Fibroblast of skin of abdomen (primary cell): ENCODE measurements at places on chromosomes 1 and 21.

DNA sequence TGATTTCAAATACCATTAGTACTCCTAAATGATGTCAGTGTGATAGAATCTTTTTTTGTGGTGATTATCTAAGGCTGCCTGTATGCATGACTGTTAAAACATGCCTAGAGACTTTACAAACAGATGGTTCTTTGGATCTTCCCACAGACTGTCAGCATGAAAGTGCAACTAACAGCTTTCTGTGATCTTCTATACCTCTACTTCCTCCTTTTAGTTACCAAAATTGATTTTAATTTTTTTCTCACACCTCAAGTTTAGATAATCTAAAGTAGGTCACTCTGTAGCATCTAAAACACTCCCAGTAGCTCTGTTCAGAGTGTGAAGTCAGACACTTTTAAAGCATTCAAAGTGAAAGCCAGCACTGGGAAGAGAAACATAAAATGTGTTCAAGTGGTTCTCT lies 534.5 kb downstream of the PTPRC start:
- peak; percentile 52 for DNase-seq

DNA sequence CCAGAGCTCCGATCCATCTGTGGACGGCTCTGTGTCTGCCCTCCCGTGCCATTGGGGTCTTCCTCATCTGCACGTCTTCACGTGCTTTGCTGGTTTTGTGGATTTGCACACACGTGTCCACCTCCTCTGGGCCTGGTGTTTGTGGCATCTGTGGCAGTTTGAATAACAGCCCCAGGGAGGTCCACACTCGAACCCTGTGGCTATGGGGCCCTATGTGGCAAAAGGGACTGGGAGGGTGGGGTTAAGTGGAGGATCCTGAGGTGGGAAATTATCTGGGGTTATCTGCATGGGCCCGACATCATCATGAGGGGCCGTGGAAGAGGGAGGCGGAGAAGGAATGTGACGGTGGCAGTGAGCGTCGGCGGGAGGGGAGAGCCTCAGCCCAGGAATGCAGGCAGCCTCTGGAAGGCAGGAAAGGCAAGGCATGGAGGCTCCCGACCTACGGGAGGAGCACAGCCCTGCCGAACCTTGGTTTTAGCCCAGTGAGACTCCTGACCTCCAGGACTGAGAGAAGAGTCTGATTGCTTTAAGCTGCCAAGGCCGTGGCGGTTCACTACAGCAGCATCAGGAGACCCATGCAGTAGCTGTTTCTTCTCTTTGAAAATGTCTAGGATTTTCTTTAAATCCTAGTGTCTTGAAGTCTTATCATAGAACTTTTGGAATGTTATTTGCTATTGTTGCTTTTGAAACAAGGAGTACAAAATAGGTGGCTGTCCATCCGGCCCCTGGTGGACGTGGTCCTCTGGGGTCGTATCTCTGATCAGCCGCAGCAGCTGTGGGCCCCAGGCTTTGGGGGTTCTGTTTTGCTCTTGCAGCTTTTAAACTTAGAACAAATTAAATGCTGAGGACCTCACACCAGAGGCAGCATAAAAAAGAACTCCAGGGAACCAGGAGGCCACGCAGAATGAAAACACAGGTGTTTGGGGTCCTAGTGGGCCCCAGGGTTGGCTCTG lies 40.0 kb upstream of the LRRC3 start:
- DNase-seq, result no peak

DNA sequence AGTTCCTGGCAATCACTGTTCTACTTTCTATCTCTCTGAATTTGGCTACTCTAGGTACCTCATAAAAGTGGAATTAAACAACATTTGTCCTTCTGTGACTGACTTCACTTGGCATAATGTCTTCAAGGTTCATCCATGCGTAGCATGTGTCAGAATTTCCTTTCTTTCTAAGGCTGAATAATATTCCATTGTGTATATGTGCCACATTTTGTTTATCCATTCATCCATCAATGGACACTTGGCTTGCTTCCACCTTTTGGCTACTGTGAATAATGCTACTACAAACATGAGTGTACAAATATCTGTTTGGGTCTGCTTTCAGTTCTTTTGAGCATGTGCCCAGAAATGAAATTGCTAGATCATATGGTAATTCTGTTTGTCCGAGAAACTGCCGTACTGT lies 14.7 kb downstream of the CACHD1 start:
- no peak for DNase-seq

- DNase-seq, result no peak
Observed at GRCh38 chr1:53166366-53166765, 23.9 kb upstream of the SLC1A7 start.

DNA sequence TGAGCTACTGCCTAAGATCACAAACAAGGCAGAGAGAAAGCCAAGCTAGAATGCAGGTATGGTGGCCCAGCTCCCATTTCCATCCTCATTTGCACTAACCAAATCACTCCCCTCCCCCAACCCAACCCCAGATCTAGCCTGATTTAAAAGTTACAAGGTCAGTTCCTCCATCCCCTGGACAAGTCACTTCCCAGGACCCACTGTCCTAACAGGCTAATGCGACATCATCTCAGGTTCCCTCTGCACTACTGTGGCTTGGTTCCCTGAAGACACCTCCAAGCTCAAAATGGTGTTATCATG lies 2.4 kb downstream of the F11R start:
- DNase-seq, result no peak

DNA sequence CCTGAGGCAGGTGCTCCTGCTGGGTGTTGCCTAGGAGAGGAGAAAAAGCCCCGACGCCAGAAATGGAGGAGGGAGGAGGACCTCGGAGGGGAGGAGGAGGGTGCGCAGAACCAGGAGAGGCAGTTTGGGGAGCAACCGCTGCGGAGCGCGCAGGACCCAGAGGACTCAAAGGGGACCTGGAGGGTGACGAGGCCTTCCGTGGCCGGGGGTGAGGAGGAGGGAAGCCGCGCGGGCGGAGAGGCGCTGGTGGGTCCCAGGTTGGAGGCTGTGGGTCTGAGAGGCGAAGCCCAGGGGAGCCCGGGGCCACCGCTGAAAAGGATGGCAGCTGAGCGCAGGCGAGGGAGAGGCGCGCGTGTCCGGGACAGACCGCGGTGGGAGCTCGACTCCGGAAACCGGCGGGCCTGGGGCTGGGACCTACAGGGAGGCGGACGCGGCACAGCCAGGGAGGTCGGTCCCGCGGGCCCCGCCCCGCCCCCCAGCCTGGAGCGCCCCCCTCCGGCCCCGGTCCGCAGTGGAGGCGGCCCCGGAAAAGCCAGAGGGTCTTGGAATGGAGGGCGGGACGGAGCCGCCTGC lies 15.1 kb downstream of the RNF223 start:
- no peak for DNase-seq

DNA sequence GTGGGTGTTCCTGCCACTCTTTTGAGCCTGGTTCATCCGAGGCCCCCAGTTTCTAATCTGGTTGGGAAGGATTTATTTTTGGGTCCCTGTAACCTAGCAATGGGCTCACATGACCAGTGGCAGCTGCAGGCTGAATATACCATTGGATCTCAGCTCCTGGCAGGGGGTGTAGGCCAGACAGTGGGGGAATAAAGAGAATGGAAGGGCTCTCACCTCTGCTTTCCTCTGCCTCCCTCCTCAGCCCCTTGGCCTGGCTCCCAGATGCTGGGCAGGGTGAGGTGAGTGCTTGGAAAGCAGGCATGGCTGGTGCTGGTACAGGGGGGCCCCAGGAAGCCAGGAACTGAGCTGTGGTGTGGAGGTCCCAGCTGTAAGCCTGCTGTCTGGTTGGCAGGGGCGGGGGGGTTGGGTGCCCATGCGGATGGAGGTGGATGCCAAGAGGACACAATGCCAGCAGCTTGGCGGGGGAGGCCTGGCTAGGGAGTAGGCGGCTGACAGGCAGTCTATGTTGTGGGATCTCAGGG lies 3.6 kb upstream of the GPR61 start:
- no peak for DNase-seq

DNA sequence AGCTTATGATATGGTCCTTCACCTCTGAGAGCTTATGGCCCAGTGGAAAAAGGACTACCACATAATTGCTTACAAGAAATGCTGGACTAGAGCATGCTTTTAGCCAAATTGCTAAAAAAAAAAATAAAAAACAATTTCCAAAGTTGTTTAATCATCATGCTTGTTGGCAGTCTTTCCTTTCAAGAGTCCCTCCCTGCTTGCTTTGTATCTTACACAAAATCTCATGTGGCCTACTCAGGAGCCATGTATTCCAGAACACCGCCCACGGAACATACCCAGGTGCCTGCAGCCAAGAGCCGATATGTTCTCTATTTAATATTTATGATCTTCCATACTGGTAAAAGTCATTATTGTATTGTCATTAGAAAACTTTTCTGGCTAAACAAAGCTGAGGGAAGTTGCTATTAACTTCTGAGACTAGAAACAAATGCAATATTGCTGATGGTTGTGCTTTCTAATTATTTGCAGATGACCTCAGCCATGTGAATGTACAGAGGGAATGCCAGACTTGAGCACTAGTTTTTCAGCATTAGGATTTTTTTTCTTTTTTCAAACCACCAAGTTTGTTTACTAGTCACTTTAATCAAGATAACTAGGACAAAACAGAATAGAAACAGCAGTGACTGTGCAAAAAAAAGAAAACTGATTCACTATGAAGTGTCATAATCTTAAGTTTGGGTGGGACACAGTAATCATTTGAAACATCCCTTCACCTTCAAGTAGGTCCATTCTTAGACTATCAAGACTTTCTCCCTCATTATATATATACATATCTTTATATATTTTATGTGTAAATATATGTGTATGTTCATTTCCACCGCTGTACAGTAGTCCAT lies 129.3 kb upstream of the GORAB start:
- peak; percentile 51 for DNase-seq

GRCh38 chr21:25717491-25718147 lies 17.1 kb downstream of the ATP5PF start:
- peak; percentile 21 for DNase-seq

DNA sequence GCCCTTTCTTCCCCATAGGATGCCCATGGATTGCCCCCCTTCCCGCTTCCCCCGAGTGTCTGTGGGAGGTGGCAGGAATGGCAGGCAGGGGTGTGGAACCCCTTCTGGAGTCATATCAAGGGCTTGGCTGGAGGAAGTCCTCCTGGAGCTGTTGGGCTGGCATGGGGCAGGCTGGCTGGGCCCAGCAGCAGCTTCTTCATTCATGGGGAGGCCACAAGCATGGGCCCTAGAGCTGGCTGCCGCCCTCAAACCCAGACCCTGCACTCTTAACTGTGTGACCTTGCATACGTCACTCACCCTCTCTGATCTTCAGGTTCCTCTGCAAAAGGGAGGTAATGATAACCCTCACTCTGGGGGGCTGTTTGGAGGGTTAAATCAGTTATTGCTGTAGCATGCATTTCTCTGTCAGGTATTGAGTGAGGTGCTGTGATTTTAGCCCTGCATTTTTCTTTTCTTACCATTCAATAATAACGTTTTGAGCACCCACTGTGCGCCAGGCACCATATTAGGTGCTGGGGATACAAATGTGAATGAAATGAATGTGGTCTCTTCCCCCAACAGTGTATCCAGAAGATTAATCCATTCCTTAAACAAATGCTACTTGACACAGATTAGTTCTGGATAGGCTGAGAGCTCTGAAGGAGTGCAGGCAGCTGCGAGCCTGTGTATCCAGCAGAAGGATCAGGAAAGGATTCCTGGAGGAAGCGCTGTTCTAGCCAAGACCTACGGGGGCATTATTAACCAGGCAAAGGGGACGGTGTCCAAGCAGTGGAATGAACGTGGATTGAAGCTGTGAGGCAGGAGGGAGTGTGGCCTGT lies 9.3 kb downstream of the PCSK9 start:
- no peak for DNase-seq

DNA sequence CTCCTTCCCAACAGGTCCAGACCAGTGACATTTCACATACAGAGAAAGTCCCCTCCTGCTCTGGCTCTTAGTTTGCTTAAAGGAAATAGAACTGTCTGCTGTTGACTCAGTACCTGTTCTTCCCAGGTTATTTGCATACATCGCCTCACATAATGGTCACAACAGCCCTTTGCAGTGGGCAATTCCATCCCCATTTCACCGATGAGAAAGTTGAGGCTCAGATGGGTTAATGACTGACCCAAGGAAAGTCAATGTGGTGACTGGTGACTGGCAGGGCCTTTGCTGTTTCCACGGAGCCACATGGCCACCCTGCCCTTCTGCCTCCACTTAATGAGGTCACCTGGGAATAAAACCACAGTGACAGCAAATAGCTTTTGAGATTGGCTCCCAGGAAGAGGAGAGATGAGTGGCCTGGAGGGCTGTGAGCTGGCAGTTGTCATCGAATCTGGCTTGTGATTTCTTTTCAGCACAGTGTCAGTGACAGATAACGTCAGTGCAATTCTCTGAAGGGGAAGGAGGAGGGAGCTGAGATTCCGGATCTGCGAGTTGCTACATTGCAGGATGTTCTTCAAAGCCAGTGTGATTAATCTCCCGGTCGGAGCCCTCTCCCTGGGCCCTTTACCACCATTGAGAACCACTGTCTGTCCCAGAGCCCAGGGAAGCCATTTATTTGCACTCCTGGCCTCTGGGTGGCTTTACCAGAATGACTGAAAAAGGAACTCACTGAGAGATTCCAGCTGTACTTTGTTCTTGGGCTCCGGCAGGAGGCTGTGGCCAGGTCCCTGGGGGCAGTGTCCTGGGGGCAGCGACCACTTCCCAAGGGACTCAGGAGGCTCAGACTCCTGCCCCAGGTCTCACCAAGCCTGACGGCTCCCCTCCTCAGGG lies 117.2 kb downstream of the CNIH3 start:
- DNase-seq, result peak; percentile 46

GRCh38 chr1:185404291-185404690 lies 87.2 kb upstream of the IVNS1ABP start:
- peak; percentile 26 for DNase-seq

DNA sequence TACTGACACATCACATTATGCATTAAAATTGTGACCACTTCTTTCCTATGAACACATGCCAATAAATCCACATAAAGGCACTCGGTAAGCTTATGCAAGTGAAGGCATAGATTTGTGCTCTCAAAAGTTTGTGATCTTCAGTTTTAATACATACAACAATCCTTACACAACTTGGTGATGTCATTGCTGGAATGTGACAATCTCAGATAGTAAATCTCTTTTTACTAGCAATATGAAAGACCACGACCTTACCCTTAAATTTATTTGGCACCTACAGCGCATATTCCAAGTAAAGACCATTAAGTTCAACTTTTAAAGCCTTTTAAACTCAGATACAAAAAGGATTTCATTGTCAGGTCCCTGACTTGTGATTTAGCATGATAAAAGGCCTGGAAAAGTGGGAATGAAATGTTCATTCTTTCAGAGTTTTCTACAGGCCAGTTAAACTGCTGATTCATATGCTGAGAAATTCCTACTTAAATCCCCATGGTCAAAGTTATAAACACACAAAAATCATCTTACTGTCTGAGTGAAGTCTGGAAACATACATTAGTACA lies 157.4 kb downstream of the SIPA1L2 start:
- peak; percentile 86 for DNase-seq

GRCh38 chr1:111779546-111779945 lies 23.8 kb downstream of the DDX20 start:
- DNase-seq, result no peak

DNA sequence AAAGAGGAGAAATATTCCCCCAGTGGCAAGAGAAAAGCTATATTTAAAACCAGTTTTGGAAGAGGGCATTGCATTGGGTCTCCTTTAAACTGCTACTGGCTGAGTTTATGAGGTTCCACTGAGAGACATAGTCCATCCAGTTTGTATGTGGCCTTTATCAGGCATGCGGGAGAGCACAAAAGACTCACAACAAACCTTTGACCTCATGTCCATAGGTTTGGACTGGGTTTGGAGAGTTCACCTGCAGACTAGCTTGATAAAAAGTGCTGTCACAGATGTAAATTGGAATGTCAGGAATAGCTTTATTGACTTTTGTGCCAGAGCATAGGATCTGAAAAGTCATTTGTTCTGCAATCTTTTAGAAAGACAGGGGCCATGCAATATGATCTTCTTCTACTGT lies 131.0 kb upstream of the NRIP1 start:
- no peak for DNase-seq
